DMS79 treated with DMSO at 0.1 percent for 48 hours (cell line): ENCODE measurements at places on chromosomes 7 and 10.

DNA sequence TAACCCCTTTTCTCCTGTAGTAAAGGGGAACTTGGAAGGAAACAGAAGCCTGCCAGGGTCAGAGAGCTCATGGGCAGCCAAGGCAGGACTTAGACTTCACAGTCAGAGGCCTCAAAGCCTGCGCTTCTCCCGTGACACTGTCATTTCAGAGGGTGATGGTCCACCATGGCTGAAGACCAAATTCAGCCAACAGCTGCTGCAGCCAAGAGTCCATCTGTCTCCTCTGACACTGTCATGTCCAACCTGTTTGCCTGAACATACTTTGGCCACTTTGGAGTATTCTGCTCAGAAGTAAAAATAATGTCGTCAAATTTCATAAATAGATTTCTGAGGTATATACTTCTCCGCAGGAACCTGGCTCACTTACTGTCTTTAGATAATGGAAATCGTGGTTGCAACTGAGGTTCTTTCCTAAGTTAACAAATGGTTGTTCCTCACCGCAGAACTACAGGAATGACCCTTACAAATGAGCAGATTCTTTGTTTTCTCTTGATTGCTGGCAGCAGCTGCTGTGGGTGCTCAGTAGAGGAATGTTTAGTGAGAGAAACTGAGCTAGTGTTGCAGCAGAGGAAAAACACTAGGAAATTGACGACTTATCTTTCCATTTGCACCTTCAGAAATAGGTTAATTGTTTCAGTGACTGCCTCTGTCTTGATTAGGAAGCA, 626.5 kb downstream of the SDK1 start:
- DNase-seq: no peak

GRCh38 chr10:105063796-105064195, 422.7 kb downstream of the SORCS3 start:
- DNase-seq: no peak

GRCh38 chr10:91410638-91411371, 661 bp downstream of the HECTD2 start:
- peak; percentile 8 for DNase-seq

GRCh38 chr10:44439239-44439957, 54.5 kb upstream of the CXCL12 start:
- no peak for DNase-seq

- DNase-seq: peak; percentile 28
Measured at GRCh38 chr7:44921607-44922350, 36.4 kb upstream of the PURB start.

DNA sequence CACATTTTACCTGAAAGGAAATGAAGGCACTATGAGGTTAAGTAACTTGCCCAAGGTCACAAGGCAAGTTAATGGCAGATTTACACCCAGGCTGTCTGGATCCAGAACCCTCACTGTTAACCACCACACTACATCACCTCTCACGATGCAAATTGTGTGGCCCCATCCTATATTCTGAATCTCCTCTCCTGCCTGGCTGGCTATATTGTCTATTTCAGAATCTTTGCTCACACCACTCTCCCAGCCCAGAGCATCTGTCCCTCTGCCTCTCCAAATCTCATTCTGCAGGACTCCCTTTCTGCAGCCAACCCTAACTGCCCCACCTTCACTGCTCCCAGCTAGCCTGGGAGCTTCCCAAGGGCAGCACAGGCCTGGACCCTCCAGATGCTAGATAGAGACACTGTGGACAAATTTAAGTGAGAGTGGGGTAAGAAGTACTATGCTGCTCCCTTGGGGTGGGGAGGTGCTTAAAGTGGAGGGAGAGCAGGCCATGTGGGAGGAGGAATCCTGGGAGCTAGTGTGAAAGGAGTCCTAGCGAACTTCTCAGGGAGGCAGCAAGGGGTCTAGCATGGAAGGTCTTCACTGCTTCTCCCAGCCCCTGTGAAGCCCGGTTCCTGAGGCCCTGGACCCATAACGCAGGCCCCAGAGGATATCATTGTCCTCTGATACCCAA, 786 bp downstream of the CUEDC2 start:
- no peak for DNase-seq

DNA sequence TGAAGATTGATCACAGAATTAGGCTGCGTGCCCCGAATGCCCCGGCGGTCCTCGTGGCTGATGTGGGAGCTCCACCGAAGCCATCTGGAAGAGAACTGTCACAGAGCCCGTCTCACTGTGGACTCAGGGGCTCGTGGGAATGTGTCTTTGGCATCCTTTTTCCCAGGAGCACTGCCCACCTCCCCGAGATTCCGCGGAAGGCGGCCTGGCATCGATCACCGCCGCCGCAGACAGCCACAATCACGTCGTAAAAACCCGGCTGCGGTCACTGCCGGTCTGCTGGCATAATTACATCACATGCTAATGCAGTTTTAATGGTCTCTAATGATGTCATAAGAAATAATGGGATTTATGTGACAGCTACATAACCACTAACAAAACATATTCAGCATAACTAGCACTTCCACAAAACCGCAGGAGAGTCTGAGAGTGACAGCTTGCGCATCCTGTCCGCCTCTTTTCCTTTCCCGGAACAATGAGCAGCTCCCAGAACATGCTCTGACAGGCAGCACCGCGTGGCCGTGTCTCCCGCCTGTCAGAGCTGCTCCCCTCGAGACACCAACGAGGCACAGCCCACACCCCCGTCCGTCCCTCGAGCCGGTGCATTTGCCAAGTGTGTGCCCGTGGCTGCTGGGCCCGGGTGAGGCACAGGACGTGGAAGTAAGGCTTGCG, 490.0 kb downstream of the PTPRN2 start:
- no peak for DNase-seq

DNA sequence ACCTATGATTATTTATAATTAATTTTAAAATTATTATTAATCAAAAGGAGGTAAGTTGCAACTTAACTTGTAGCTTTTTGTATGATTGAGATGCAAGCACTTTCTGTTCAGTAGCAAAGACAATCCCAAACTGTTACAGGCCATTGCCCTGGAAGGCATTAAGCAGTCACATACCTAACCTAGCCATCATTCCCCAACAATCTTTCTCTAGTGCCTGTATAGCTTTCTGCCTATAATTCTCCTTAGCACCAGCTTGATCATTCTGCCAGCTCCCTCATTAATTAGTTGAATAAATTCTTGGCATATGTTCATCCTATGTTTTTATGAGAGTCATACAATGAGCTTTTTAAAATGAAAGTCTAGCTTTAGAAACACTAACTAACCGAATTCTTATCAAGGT, 178.9 kb upstream of the TMEM106B start:
- no peak for DNase-seq

DNA sequence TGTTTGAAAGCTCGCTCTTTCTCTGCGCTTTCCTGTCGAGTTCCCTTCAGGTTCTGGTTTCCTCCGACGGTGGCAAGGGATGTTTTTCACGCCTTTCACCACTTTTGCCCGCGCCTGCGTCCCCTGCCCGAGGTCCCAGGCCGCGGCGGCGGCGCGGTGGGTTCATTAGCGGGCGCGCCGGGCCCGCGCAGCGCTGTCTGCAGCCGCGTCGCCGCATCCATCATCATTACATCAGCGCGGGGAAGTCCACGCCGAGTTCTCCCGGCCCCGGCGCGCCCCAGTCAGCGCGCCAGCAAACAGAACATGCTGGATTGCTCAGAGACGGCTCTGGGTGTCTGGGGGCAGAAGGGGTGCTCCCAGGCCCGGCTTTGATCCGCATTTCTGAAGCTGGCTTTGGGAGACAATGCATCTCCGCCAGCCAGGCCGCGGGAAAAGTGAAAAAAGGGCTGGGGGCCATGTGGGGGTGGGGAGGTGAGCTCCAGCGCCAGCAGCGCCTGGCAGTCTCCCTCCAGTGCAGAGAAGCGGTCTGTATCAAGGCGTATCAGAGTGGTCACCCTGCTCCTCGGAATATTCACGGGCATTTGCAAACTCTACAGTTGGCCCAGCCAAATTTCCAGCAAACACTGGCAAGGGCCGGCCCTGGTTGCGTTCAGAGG, 8.9 kb downstream of the GLI3 start:
- no peak for DNase-seq

- DNase-seq: no peak
Measured at GRCh38 chr10:72649291-72649690, 23.4 kb upstream of the MICU1 start.

DNA sequence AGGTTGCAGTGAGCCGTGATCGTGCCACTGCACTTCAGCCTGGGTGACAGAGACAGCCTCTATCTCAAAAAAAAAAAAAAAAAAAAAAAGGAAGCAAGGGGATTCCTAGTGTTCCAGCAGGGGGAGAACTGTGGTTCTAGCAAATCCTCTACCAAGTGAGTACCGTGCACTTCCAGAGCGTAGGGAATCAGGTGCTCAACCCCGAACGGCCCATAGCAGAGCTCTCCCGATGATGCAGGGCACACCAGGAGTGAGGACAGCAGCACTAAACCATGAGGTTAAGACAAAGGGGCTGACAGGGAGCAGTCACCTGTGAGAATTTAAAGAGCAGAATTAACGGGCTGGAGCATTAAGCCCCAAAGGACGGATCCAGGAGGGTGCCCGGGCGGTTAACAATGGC, 173.6 kb downstream of the PTPRN2 start:
- DNase-seq: peak; percentile 39

DNA sequence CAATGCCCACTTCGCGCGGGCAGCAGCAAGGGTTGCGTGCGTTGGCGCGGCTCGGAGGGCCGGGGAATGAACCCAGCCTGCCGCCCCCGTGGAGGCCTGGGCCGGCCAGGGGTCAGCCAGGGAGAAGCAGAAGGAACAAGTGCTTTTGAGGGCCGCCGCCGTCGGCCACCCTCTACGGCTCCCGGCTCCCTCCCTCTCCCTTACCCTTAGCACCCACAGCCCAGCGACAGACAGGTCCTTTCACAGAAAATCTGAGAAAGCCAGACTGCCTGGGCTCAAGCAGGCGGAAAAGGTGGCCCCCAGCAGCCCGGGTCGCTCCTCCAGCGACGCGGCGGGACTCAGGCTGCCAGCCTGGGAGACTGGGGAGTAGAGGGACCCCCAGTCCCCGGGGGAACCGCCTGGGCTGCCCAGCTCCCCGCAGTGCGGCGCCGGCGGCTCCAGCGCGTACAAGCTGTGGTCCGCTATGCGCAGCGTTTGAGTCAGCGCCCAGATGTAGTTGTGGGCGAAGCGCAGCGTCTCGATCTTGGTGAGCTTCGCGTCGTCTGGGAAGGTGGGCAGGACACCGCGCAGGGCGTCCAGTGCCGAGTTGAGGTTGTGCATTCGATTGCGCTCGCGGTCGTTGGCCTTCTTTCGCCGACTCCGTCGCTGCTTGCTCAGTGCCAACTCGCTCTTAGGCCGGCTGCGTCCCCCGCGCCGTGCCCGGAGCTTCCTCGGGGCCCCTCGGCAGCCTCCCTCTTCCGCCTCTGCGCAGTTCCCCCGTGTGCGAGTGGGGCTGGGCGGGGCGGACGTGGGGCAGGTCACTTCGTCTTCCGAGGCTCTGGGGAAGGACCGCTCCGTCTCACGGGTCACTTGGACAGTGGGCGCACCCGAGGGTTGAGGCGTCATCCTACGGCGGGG, 815 bp downstream of the NEUROG3 start:
- no peak for DNase-seq

DNA sequence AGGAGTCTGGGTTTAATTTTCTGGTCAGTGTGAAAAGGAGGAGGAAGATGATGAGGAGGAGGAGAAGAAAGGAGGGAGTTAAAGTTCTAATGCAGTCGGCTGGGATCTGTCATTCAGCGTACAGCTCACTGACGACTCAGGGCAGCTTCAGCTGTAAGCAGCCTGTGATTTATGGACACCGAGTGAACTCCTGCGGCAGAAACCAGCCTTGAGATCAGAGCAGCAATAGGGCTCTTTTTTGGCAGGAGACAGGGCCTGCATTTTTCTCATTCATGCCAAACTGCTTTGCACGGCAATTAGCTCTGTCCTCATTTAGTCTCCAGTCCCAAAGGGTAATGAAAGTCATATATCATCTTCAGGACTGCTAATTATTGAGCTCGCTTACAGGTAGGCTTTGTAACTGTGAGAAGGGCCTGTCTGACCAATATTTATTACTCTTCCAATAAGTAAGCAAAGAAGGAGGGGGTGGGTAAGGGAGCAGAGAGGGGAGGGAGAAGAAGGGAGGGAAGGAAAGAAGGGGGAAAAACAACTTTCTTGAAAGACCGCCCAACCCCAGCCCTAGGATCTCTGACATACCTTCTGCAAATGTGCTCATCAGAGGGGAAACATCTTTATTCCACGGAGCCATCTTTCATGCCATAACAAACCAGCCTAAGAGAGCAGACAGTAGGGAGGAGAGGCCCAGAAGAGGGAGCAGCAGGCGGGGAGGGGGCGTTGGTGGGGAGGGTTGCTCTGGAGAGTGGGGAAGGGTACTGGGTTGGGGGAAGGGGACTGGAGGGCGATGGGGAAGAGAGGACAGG, 48.1 kb upstream of the COMTD1 start:
- no peak for DNase-seq

DNA sequence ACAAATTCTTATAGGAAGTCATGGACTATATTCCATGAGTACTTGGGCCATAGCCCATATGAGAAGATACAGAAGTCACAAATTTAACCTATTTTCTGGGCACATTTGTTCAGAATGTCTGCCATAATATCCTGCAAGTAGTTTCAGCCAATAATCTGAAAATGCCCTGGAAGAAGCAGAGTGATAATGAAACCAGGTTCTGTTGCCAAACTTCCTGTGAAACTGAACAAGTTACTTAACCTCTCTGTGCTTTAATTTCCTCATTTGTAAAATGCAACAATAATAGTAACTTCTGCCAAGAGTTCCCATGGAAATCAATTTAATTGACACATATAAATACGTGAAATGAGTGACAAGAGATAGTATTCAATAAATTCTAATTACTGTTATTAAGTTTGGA, 88.8 kb downstream of the SEMA3C start:
- DNase-seq: no peak

GRCh38 chr10:133039107-133039802, 48.5 kb upstream of the ADGRA1 start:
- no peak for DNase-seq

DNA sequence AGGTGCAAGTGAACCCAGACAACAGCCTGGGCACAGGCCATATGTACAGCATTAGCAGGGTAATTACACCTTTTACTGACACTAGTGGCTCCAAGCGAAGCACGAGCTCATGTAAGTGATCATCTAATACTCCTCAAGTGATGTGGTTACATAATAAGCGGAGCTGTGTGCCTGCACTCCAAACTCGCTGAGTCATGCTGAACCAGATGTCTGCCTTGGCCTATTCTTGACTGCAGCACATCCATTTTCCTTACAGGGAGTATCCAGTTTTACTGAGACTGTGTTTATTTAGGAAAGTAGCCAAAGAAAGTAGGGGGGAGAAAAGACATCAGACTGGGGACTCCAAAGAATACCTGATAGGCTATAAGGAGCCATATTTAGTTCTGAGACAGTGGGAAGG, 90.1 kb downstream of the GRM3 start:
- DNase-seq: no peak

GRCh38 chr10:79409038-79409725, 36.2 kb downstream of the ZCCHC24 start:
- no peak for DNase-seq

DNA sequence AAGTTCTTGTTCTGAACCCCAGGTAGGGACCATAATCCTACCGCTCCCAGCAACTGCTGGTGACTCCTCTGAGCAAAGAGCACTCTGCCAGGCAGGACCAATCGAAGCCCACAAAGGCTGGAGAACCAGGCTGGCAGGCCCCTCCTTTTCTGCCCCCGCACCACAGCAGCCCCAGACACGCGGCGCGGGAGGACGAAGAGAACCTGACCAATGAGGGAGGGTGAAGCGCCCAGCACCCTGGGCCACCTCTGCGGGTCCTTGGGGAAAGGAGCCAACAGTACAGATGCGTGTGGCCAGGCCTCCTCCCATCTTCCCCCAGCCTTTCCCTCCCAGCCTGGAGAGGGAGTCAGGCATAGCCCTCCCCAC, 25.9 kb downstream of the CTBP2 start:
- DNase-seq: no peak
